ENCODE measurements at places on chromosomes 12 and 14.
A peak's percentile ranks its signal among the peaks of the same experiment; 100 is the strongest.

GRCh38 chr12:64633940-64634337 is 23.6 kb downstream of the RASSF3 start:
- DNase-seq = peak; percentile 49

DNA sequence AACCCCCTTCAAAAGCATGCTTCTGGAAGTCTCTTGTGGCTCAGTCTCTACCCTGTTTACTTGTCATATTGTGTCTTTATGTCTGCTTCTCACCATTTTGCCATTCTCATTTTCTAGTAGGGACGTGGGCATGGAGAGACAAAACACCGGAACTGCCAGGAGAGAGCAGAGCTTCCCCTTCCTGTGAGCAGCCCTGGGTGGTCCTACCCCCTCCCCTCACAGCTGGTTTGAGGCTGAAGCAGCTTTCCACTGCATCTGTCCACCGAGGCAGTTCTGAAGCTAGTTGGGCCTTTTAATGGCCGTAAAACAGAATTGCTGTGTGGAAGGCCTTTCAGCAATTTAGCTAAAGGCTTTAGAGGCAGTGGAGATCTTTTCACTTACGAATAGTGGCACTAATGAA is 77.0 kb downstream of the PELI2 start:
- peak; percentile 24 for DNase-seq

GRCh38 chr12:96354326-96354725 is 45.9 kb downstream of the CDK17 start:
- no peak for DNase-seq

DNA sequence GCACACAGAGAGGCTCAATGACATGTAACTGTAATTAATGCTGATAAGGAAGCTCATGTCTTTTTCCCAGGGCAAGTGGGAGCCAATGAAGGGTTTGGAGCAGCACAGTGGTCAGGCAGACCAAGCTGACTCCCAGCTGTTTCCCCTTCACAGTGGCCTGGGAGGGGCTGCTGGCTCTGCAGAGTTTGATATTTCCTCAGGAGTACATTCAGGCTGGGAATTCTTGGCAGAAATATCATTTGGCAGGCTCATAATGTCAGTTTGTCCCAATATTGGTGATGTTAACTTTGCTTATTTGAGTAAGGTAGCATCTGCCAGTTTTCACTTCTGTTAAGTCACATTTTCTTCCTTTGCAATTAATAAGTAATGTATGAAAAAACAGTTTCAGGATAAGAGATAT is 247.0 kb downstream of the EMP1 start:
- no peak for DNase-seq

DNA sequence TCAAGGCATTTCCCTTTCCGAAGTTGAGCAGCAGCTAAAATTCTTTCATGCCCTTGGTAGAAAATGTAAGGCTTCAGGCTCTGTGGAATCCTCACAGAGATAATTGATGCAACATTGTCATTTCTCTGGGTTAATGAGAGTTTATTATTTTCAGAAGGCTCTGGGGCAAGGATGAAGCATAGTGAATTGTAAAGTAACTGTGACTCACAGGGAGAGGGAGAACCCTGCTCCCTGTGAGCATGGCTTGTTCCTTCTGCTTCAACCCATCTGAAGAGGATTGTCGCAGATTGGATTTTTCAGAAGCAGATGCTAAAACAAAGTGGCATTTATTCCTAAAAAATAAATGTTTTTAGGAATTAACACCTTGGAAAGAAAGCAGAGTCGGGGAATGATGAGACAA is 41.2 kb downstream of the APOBEC1 start:
- DNase-seq = no peak

DNA sequence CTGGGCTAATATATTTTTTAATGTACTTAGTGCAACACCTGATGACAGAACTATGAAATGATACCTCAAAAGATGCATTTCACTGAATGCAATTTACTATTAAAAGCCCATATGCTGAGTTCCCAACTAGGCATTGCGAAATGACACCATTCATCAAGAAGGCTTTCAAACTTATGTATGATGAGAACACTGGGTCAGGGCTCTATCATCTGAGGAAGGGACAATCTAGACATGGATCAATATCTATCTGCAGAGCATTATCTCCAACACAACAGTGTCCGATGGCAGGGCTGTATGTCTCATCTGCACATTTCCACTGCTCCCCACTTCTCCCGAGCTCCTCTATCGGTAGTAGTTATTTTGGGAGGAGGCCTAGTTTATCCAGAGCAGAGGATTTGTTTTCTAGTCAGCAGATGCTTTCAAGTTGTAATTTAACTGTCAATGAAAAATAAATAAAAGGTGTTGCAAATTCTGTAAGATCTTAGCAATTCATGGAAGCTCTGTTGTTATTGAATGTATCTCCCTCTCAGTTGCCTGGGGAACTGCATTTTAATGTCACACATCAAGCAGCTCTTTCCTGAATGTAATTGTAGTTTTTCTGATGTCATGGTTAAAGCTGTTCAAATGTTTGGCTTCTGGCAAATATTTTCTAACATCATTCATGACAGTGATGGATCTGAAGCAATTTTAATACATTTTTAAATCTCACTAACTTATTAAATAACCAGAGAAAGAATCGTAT is 7.4 kb upstream of the GCH1 start:
- DNase-seq = no peak
